ENCODE measurements at places on chromosomes 6 and 20.

DNA sequence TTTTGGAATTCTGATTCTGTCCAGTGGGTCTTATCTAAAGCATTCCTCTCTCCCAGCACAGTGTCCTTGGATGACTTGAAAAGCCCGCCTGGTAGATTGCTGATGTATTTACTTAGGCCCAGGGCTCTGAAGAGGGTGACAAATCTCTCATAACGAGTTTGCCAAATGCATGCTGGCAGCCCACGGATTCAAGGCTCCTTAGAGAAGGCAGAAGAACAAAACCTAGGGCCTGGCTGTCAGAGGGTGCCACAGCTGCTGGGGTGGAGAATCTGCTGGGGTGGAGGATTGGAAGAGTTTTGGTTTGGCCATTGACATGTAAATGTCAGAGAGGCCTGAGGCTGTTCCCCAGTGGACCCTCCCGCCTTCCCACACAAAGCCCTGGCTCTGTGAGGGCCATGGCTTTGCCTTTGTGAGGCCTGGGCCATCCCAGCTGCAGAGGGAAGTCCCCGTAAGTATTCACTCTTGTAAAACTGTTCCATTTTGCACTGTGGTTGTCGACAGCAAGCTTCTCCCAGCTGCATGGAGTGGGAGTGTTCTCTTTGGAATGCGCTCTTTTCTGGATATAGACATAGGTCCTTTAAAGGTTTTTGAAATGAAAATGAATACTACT is 50.3 kb downstream of the ANKRD6 start:
- DNase-seq: peak; percentile 82

DNA sequence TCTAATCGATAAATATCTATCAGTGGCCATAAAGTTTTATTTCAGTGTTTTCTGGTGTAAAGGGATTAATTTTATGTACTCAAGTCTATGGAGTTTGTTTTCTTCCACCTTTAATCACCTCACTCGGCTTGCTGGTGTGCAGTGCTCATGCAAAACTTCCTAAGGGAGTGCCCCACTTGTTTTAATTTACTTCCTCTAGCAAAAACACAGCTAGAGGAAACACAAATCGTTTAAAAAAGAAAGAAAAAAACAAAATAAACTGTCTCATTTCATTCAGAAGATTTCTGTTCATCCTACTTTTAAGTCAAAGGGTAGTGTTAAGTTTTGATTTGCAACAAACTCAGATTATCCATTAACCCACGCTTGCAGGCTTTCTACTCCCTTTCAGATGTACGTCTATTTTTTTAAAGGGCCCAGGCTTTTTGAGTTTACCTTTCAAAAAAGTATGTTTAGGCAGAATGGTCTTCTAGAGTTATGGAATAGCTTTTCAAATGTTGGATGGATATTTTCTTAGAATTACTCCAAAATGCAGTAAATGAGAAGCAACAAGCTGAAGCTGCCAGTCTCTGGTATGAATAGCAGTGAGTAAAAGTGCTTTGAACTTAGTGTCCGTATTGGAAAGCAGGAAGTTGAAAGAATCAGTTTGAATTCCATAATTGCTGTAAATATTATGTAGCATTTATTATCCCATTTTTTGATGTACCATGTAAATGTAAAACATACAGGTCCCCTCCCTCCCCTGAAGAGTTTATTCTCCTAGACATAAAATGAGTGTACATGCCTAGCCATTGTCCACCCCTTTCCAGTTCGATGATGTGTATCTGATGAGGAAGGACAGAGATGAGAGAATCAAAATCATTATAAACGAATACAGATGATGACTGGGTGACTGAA is 113.3 kb downstream of the SLC16A10 start:
- DNase-seq: no peak

GRCh38 chr6:105995391-105995865 is 90.7 kb upstream of the PRDM1 start:
- DNase-seq: no peak

GRCh38 chr6:27838945-27839625 is 73.1 kb downstream of the OR2B2 start:
- DNase-seq: peak; percentile 59

GRCh38 chr6:21634582-21634981 is 41.0 kb downstream of the SOX4 start:
- DNase-seq: no peak

- DNase-seq: no peak
Observed at GRCh38 chr6:161561908-161562307, 288.0 kb upstream of the AGPAT4 start.

GRCh38 chr6:18545726-18546125 is 158.6 kb downstream of the RNF144B start:
- no peak for DNase-seq

GRCh38 chr6:135162678-135163439 is 18.2 kb upstream of the MYB start:
- peak; percentile 89 for DNase-seq

DNA sequence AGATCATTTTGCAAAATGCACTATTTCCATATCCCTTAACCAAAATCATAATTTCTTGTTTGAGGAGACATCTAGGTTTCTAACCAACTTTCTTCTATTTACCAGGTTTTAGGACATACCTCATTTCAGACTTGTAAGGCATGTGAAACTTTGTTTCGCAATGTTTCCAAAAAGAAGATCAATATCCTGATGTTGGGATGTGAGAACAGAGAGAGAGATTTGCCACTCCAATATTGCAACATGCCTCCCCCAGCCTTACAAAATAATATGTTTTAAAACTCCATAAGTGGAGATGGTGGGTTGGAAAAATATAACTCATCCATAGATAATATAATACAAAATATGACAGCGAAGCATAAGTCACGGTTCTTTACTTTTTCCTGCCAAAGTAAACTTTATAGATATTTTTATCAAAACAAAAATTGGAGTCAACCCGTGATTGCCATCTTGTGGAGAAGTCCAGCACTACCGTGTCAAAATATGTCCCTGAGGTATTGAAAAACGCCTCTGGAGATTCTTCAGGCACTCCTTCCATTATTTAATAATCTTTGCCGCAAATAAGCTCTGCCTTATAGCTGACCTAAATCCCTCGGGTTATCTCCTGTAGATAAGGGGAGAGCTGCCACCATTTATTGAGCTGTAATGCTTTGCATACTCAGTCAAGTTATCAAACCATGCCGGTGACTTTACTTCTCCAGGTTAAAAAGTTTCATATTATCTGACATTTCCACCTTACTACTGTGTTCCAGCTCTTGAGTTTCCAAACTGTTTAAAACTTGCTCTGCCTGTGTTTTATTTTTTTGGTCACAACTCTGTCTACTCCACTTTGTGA is 534.2 kb downstream of the HACE1 start:
- peak; percentile 15 for DNase-seq

- no peak for DNase-seq
Observed at GRCh38 chr20:32481311-32482142, 103.6 kb downstream of the NOL4L start.

DNA sequence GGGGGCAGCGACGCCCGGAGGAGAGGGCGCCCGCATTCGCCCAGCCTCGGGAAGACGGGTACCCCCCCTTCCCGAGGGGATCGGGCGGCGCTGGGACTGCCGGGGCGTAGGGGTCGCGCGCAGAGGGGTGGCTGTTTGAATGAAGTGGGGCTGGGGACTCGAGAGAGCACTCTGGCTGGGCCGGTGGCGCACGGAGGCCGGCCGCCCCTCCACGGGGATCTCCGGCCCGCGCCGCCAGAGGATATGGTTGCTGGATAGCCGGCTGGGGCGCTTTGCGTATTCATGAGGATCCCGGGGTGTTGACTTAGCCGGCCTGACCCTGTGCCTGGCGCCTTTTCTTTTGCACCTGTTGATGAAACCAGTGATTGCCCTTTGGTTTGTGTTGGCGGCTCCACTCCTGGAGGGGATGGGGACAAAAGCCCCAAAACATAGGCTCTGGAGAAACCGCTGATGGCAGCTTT is 469 bp downstream of the SYNJ2 start:
- DNase-seq: peak; percentile 72

DNA sequence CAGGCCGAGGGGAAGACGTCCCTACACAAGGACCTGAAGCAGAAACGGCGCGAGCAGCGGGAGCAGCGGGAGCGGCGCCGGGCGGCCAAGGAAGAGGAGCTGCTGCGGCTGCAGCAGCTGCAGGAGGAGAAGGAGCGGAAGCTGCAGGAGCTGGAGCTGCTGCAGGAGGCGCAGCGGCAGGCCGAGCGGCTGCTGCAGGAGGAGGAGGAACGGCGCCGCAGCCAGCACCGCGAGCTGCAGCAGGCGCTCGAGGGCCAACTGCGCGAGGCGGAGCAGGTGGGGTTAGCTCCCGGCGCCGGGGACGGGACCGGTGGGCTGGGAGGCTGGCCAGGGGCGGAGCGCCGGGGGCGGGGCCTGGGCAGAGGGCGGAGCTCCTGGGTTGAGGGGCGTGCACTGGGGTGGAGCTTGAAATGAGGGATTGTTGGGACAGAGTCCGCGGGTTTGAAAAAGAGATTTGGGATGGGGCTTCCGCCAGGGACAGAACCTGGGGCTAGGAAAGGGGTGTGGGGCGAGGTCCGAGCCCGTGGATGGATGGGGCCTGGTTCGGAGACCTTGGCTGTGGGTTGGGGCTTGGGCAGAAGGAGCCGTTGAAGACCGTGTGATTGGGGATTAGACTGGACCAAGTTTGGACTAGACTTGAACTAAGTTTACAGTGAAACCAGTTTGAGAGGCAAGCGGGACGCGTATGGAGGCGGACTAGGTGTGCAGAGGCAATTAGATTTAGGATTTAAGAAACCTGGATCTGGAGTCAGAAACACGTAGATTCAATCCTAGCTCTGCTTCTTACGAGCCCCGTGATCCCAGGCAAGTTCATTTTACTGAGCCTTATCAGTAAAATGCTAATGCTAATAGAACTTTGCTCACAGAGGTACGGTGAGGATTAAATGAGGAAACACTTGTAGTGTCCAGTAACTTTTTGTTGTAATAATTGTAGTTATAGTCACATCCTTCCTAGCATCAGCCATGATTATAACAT is 20.9 kb downstream of the DEF6 start:
- peak; percentile 96 for DNase-seq

DNA sequence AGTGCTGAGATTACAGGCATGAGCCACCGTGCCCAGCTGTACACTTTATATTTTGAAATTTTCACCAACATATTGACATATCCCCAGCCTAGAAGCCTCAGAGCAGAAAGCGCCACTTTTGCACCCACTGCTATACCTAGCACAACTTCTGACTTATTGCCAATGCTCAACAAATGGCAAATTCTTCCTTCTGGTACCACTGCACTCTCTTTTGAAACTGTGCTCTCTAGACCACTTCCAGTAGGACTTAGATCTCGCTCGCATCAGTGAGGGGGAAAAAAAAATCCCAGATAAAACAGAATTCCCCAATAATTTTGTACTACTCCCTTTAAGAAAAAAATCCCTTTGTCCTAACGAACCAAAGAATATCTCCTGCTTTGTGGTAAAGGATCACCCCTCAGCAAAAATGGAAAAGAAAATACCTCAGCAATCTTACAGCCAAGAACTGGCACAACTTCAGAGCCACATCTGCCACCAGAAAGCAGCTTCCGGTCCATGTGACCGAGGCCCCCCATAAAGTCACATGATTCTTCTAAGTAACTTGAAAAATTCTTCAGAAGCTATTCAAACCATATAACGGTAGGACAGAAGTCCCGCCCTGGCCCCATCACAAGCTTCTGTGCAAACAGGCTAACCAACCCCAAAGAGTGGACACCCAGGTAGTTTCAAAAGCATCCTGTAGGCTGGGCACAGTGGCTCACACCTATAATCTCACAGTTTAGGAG is 18.5 kb upstream of the IL17F start:
- no peak for DNase-seq

DNA sequence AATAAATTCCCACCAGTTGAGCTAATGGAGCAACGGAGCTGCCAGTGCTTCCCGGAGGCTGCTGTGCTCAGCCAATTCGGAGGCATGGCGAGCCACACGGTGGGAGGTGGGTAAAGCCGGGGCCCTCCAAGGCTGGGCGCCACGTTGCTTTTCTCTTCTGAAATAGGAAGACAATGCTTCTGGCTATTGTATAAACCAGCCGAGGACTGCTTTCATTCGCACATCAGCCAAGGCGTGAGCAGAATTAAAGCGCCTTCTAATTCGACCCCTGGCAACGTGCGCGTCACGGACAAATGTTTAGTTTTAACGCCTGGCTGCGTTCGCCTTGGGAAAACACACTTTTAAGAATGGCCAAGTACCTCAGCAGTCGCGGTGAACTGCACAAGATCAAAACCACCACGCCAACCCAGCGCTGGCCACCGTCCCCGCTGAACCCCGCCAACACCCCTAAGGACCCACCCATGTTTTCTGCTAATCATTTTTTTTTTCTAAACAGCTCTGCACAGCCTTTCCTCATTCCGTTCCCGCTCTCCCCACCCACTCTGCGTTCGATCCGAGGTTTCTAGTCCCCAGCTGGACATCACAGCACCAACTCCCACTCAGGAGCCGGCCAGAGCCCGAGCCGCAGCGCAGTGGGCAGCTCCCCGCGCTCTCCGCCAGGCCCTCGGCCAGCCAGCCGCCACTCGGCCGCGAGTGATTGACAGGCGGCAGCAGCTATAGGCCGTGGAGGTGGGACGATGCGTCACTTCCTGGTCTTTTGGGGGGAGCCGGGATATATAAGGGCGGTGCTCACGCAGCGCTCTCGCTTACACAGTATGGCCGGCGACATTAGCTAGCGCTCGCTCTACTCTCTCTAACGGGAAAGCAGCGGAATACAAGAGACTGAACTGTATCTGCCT is at the start of gene AMD1:
Gene AMD1, plus strand, starts transcription at position 805 of the 899 bp plus-strand sequence. CDS start 321 bp downstream, outside the sequence.
- peak; percentile 96 for DNase-seq

DNA sequence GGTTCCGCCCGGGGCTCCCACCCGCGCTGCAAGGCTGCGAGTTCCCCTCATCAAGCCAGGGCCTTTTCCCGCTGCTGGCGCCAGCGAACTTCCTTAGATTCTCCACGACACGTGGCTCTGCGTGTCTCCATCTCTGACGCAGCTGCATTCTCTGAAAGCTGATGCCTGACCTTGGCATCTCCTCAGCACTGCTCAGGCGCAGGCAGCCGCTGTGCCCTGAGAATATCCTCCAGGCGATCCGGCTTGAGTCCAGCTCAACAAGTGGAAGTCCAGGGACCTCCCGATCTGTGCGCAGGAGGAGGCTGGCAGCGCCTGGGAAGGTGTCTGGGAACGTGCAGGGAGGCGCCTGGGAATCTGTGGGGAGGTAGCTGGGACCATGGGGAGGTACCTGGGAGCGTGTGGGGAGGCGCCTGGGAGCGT is 171.2 kb upstream of the THBS2 start:
- DNase-seq: no peak

- no peak for DNase-seq
Observed at GRCh38 chr6:44179072-44179536, 20.5 kb downstream of the CAPN11 start.

GRCh38 chr6:157117431-157118095 is 205.8 kb downstream of the TMEM242 start:
- no peak for DNase-seq

GRCh38 chr6:169997187-169997929 is 245.9 kb downstream of the ERMARD start:
- no peak for DNase-seq
